Activated naive CD8-positive, alpha-beta T cell treated with anti-CD3 and anti-CD28 coated beads for 36 hours (primary cell): ENCODE measurements at places on chromosomes 2 and 18. TPM values are rescaled to one million over a fixed set of nuclear protein-coding genes. Genes with fewer than 3 reads are reported as not detected.

The LRRC30 gene
- total RNA-seq: not detected

The REG3G gene
- total RNA-seq: not detected

The COLEC12 gene
- not detected for total RNA-seq

The CHRNG gene
- not detected for total RNA-seq

The IGFBP2 gene
- 38.2 TPM for total RNA-seq

The CDKL4 gene
- 0.22 TPM for total RNA-seq

The ITPRIPL1 gene
- total RNA-seq: 44.8 TPM

The UPP2 gene
- total RNA-seq: not detected

The WNT10A gene
- total RNA-seq: 6.8 TPM

The IL18RAP gene
- total RNA-seq: 5.3 TPM

The IL1F10 gene
- total RNA-seq: not detected

The IMPA2 gene
- 16.0 TPM for total RNA-seq

The AFF3 gene
- total RNA-seq: 2.9 TPM

The RAB6C gene
- not detected for total RNA-seq

The RFTN2 gene
- total RNA-seq: not detected

The FAP gene
- not detected for total RNA-seq

The SNED1 gene
- 0.91 TPM for total RNA-seq

The GAREM1 gene
- not detected for total RNA-seq
